NCI-H226 (cell line): ENCODE measurements at places on chromosomes 13 and 19.

GRCh38 chr19:30062907-30063649, 121.0 kb downstream of the URI1 start:
- DNase-seq: no peak

DNA sequence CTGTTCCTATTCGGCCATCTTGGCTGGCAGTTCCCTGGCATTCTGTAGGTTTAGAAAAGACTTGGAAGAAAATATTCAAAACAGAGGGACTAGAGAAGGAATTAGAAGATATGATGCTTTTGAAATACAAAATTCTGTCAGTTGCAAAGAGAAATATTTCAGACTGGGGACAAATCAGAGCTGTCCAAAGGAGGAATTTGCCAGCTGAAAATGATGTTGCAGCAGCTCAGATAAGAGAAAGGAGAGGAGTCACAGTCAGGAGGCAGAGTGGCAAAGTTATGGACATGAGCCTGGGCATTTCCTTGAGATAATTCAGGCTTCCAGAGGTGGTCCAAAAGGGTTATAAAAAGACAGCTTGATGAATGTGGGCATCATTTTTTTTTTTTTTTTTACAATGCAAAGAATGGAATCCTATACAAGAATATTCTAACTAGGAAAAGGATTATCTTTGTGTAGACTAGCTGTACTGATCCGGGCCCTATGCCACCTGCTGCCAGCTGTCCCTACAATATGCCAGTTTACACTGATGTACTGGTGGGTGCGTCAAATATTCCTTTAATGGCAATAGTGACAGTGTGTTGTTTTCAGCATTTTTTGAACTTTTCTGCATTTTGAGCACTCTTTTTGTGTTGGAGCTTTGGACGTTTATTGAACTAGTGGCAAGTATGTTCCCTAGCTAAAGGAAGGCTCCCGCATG, 31.8 kb upstream of the CBY2 start:
- DNase-seq: peak; percentile 3

DNA sequence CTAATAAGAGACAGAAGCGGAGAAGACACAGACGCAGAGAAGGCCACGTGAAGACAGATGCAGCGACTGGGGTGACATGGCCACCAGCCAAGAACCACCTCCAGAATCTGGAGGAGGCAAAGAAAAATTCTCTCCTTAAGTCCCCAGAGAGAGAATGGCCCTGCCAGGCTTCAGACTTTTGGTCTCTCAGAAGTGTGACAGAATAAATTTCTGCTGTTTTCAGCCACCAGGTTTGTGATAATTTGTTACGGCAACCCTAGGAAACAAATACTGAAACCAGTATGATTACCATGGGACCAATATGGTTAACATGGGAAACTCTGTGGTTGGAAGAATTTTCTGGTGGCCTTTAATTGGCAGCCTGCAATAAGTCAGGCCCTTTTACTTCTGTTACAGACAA, 63.9 kb upstream of the DOCK9 start:
- no peak for DNase-seq

- no peak for DNase-seq
Measured at GRCh38 chr13:48858122-48858902, 117.4 kb upstream of the FNDC3A start.

DNA sequence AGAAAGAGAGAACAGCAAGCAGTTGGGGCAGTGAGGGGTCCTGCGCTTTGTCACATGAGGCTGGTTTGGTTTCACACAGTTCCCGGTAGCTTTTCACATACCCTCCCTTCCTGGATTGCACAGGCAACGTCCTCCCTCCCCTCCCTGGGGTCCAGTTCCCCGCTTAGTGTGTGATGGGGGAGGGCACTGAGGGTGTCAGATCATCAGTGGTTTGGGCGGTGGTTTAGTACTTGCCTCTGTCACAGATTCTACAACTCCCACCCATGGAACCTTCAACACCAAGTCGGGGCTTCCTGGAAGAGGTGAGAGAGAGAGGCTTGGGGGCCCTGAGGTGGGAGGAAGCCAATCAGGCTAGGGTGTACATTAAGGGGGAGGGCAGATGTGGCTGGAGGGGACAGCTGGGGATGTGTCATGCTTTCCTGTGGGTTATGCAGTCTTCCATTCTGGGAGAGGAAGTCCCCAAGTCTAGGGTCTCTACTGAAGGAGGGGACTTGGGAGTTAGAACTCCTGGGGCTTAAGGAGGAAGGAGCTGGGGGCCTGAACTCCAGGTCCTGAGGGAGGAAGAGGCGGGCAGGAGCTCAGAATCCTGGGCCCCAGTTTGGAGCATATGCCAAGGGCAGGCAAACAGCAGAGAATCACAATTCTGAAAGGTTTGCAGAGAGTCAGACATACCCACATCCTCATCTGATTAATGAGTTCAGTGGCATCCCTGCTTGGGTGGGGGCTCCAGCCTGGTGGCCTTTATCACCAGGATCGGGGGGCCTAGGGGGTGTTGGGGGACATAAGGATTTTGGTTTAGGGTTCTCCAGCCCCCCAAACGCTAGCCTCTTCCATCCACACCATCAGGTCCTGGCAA, at the start of gene NKG7:
Gene NKG7 (minus strand): TSS at position 6 of the 856 bp plus-strand sequence. CDS start 119 bp downstream, outside the sequence.
- DNase-seq: no peak

- DNase-seq: no peak
Measured at GRCh38 chr13:59641261-59641660, 522.5 kb downstream of the DIAPH3 start.

GRCh38 chr13:103130681-103131210, 64.5 kb upstream of the SLC10A2 start:
- DNase-seq: no peak

- no peak for DNase-seq
Measured at GRCh38 chr19:29067831-29068230, 145.1 kb downstream of the UQCRFS1 start.
